ENCODE measurements at places on chromosomes 2 and 18.

DNA sequence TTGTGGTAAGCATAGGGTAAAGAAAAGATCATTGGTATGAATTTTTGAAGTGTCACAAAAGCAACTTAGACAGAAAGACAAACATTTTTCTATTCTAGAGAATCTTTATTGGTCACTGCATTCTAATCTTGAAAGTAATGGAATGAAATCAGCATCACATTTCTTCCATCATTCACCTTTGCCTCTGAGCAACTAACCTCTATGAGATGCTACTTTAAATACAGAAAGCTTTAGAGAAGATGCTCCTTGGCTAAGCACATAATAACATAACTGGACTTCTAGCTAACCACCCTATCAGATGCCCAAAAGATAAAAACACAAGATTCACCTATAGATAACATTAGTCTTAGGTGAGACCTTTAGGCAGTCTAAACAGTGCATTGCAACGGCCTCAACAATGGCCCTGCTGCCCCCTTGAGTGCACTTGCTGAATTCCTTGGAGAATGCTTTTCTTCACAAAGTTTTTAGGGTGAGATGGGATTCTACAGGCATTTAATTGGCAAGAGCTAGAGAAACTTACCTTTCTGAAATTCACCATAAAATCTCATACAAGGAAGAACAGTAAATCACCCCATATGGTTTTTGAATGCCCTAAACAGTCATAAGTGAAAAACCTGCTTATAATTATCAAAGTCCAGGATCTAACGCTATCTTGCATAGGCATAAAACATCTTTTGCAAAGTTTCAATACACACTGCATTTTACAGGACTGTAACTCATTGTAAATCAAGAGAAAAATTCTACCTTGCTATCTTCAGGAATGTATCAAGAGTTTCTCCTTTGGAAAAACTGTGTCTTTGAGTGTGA lies 791.3 kb upstream of the CHAC2 start:
- no peak for DNase-seq

GRCh38 chr2:36356990-36357846 lies 1.6 kb downstream of the CRIM1 start:
- DNase-seq = peak; percentile 84

GRCh38 chr2:171238946-171239345 lies 78.3 kb upstream of the TLK1 start:
- DNase-seq = no peak

DNA sequence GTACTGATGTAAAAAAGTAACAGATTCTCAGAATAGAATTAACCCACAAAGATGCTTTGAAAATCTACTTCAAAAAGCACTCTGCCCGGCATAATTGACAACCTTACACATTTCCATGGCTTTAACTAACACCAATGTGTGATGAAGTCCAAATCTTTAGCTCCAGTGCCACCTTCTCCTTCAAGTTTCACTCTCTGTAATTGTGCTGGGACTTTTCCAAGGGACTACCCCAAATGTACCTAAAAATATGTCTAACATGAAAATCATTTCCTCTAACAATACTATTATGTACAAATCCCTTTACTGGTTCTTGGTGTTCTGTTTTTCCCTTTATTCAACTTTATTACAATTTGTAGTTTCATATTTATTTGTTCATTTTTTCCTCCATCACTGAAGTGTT lies 20.6 kb upstream of the UBE2E3 start:
- DNase-seq = no peak

- peak; percentile 66 for DNase-seq
Observed at GRCh38 chr18:74598350-74599001, 806 bp downstream of the ZNF407 start.

DNA sequence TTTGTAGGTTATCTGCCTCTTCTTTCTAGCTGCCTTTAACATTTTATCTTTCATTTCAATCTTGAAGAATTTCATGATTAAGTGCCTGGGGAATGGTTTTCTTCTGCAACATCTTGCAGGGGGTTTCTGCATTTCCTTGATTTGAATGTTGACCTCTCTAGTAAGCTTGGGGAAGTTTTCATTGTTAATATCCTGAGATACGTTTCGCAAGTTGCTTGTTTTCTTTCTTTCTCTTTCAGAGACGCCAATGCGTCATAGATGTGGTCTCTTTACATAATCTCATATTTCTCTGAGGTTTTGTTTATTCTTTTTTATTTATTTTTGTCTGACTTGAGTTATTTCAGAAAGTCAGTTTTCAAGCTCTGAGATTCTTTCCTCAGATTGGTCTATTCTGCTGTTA lies 225.7 kb downstream of the XIRP2 start:
- DNase-seq = no peak

GRCh38 chr2:64601034-64601754 lies 52.5 kb downstream of the SERTAD2 start:
- DNase-seq = no peak

- no peak for DNase-seq
Observed at GRCh38 chr2:18404708-18405107, 155.7 kb downstream of the RDH14 start.

DNA sequence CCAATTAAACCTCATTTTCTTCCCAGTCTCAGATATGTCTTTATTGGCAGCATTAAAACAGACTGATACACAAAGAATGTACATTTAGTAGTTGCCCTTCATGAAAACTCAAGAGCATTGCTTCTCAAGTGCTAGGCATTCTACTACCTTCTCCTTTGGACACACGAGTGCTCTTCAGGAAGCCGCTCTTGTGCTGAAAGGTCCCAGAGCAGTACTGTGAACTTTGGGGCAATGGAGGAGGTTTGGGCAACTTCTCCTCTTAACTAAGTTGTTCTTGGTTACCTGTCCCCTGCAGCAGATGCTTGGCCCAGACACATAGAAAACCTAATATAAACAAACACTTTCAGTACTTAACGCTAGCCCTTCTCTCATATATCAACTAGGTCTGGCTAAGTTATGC lies 362.8 kb downstream of the DPP10 start:
- no peak for DNase-seq

- DNase-seq = no peak
Observed at GRCh38 chr2:46051085-46051484, 246.1 kb upstream of the EPAS1 start.

DNA sequence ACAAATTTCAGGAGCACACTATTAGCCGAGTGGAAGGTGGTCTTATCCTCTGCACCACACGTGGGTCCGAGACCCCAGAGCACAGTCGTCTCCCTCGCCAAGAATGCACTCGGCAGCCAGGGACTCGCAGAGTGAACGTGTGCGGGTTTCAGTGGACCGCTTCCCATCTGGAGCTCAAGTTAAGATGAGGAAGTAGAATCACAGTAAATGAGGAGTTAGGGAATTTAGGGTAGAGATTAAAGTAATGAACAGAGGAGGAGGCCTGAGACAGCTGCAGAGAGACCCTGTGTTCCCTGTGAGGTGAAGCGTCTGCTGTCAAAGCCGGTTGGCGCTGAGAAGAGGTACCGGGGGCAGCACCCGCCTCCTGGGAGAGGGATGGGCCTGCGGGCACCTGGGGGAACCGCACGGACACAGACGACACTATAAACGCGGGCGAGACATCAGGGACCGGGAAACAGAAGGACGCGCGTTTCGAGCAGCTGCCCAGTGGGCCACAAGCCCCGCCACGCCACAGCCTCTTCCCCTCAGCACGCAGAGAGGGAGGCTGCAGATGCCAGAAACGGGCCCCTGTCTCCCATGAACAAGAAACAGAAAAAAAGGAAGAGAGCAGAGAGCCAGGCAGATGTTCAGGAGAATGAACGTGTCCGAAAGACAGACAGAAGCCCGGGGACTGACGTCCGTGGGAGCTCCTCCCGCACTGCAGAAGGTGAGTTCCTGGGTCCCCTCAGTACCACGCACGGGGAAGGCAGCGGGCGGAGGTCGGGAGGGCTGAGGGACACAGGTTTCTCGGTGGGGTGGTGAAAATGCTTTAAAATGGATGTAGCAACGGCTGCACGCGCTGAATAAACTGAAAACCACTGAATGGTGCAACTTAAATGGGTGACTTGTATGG lies 5.4 kb upstream of the KCNG2 start:
- DNase-seq = no peak

GRCh38 chr2:216635701-216636550 lies 2.7 kb downstream of the IGFBP2 start:
- no peak for DNase-seq

GRCh38 chr2:40226637-40227036 lies 225.3 kb downstream of the SLC8A1 start:
- DNase-seq = no peak

DNA sequence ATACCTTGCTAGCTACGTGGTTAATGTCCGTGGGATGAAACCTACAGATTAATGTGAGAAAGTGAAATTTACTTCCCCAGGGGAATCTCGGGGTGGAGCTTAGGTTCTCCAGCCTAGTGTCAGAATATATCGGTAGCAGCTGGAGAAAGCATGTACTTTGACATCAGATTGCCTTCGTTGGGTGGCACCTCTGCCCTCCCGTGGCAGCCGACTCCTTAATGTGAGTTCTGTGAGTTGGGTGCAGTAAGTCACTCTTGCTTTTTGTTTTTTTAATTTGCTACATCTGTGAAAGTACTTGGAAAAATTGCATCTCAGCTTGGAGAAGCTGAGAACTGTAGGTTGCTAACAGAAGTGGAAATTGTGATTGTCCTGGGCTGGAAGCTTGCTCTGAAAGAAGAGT lies 3.6 kb downstream of the KLF11 start:
- DNase-seq = no peak

DNA sequence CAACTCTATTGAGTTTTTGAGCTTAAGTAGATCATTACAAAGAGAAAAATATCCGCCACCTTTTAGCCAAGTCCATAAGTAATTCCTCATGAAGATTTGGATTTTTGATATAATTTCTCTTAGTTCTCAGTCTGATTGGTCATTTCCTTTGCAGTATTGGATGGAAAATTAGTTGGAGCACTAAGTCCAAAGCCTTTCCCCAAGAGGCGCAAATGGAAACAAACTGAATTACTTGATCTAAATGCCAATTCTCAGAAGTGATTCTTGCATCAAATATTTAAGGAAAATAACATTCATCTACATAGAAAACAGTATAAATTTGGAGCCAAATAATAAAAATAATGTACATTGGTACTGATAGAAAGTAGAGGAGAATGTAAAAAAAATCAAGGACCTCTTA lies 115.6 kb downstream of the CACNB4 start:
- DNase-seq = no peak

- no peak for DNase-seq
Observed at GRCh38 chr2:219216535-219216915, 2.2 kb downstream of the ABCB6 start.

DNA sequence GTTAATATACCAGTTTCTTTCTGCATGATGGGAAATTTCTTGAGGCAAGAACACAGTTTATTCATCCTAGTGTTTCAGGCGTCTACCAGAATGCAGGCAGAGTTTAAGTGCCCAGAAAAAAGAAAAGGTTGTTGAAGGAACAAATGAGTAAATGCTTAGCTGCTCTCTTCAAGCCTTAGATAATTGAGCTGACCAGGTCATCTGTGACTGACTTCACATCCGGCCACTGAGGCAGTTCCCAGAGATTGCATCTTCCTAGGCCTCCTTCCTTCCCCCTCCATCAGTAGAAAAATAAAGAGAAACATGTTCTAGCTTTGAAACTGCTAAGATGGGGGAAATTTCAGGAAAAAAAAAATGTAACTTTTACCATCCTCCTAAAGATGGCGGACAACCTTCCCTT lies 9.4 kb upstream of the TMEM163 start:
- no peak for DNase-seq

- DNase-seq = no peak
Observed at GRCh38 chr2:127128445-127128904, 21.5 kb upstream of the BIN1 start.

DNA sequence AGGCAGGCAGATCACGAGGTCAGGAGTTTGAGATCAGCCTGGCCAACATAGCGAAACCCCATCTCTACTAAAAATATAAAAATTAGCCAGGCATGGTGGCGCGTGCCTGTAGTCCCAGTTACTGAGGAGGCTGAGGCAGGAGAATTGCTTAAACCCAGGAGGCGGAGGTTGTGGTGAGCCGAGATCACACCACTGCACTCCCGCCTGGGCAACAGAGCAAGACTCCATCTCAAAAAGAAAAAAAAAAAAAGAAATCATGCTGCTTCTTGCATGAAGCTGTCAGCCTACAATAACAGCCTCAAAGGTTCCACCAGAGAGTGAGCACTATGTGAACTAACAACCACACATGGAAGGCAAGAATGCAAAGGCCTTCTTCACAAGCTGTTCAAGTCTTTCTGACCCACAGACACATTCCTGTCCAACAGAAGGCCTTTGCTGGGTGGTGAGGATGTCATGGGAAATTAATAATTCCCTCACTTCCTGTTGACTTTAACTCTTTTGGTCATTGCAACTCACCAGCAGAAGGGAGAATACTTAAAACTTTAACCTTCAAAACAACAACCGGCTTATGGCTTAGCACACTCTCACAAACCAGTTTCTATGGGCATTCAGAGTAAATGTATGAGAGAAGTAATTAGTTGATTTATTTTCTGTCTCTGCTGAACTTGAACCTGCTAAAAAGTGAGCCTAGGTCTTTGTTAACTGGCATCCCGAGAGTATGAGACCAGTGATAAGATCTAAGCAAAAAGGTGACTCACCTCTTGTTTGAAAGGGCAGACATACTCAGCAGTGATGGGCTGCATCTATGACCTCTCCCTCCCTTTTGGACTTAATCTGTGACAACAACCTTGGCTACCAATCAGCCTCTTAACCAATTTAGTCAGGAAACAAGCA lies 11.8 kb downstream of the PLEKHM3 start:
- DNase-seq = peak; percentile 62

DNA sequence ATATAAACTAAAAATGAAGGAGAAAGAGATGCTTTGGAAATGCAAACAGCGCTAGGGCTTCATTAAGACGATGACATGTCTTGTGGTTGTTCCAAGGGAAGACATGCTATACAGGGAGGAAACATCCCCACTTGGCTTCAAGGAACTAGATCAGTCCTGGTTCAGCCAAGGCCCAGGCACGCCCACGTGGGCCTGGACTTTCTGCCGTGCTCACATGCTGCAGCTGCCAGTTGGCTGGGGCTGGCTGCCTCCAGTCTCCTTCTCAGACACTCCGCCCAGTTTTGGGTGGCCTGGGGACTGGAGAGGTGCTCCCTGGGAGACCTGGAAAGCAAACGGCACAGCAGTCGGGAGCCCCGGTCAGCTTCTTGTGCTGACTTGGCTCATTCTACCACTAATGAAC lies 109.6 kb downstream of the GLI2 start:
- no peak for DNase-seq

DNA sequence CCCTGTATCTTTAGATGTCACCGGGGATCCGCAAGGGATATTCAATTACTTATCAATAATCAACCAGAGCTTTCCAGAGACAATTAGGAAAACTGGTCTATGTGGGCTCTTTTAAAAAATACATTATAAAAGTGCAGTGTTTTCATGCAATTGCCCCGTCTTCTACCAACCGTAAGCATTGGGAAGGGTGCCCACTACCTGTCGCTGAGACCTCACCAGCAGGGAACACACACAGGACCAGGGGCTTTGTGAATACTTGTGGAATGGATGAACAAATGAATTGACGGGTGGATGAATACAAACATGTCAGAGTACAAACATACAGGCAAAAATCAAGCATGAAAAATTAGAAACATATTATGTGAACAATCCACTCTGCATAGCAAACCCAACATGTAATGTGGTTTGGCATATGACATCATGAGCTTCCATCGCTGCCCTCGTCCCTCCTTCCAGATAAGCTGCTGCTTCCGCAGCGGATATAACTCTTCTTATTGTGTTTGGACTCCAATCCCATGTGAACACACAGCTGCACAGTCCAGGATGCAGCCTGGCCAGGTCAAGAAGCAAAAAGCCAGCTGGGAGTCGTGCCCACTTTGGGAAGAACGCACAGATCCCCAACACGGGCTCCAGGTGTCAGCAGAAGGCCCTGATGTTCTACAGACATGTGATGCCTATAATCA lies 5.3 kb downstream of the FHL2 start:
- DNase-seq = peak; percentile 96

All from dermis blood vessel endothelial cell (primary cell).